ENCODE measurements at places on chromosomes 2 and 18.

GRCh38 chr2:149690825-149691224, 103.2 kb upstream of the MMADHC start:
- no peak for DNase-seq

DNA sequence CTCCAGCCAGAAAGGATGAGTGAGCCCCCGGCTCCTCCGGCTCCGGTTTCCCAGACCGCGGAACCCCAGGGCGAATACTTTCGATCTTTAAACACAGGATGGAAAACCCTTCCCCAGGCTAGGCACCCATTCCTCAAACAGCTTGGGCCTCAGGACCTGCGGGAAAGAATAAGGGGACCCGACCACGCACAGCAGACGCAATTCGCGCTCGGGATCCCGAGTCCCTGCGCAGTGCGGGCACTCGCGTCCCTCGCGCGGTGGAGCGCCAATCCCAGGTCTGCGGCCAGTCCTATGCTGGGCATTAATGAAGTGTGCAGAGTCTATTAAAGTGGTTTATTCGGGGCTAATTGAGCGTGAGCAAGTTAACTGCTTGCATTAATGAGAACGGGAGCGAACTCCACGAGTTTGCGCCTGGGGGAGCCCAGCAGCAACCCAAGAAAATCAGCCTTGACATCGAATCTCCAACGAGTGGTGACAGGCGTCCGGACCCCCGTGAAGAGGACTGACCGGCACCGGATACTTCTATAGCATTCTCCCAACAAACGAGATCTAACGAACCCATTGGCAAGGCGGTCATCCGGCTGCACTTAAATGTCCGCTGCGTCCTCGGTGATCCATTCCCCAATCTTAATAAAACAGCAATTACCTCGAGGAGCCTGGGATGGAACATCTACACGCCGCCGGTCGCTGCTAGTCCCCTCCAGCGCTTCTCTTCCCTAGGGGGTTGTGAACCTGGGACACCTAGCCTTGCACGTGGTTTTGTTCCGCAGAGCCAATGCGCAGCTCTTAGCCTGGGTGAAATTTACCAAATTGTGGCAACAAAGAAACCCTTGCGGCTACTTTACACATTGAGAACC, 1.6 kb downstream of the OSR1 start:
- DNase-seq = no peak

GRCh38 chr2:94874277-94874997, 3.2 kb downstream of the TEKT4 start:
- peak; percentile 72 for DNase-seq

- no peak for DNase-seq
These were observed 657.8 kb downstream of the MBD2 start for GRCh38 chr18:53566626-53567025.

GRCh38 chr2:46377101-46377581, 79.9 kb downstream of the EPAS1 start:
- no peak for DNase-seq

All from NAMALWA (cell line).